ENCODE measurements at places on chromosomes 3 and 15.

GRCh38 chr3:100982710-100983109 lies 10.5 kb downstream of the ABI3BP start:
- DNase-seq, result no peak

- peak; percentile 79 for DNase-seq
Observed at GRCh38 chr3:172511783-172512762, 11.2 kb downstream of the TNFSF10 start.

GRCh38 chr3:141311170-141311495 lies 57.2 kb upstream of the ZBTB38 start:
- no peak for DNase-seq

DNA sequence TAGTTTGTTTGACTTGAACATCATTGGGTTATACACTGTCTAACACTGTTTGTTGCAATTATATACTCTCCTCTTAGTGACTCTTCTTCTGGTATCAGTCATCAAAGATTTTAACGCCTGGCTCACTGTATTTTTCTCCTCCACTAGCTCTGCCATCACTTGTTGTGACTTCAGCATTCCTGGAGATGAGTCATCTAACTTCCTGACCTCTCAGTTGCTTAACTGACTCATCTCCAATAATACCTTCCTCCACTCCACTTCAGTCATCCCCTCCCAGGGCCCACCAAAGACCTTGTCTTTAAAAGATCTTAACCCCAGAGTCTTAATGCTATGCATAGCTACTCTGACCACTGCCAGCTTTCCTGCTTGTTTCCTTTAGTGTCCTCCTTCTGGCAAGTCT lies 28.6 kb upstream of the CLSTN2 start:
- no peak for DNase-seq

DNA sequence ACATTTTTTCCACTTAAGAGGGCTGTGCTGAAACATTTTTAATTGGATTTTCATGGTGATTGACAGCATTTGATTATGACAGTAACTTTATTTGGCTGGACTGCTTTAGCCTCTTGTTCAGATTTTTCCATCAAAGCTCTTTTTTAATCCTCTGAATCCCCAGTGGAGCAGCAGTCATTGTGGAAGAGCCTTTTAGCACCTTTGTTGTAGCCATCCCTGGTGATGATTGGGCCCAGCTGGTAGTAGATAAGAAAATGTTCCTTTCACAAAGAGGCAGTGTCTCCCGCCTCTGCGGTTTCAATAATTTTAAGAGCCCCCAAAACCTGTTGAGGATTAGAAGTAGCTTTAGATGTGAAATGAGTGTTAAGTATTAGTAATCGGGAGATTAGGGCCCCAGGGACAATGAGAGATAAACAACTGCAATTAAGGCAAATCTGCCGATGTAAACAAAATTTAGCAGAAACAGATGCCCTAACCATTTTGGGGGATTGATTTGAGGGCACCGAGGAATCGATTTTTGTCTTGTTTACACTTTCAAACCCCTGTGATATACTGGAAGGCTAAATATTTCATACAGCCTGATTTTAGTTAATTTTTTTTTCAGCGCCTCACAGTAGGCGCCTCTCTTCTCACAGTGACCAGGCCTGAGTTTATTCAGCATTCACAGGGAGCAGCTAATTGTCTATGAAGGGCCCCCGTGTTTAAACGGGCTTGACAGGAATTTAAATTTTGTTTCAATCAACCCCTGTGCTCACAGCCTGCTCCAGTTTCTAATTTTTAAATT lies 43.2 kb upstream of the SKOR1 start:
- DNase-seq, result no peak

- DNase-seq, result no peak
Observed at GRCh38 chr3:23608650-23609049, 197.1 kb upstream of the UBE2E1 start.

DNA sequence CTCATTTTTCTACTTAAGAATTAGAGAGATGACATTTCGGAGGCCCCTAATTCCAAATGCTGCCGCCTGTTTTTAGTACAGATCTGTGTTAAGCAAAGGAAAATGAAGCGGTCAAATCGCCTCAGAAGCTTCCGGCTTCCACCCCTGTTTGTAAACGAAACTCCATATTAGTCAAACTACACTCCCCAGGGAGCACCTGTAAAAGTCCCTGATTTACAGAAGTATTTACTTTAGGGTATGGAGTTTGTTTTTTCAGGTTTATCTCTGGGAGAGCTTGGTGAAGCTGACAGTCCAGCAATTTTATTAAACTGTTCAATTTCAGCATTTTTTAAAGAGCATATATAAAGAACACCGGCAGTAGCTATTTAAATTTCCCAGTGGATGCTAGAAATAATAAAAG lies 319.8 kb downstream of the FHIT start:
- DNase-seq, result no peak

GRCh38 chr15:36682101-36682500 lies 102.7 kb downstream of the CDIN1 start:
- DNase-seq, result no peak

DNA sequence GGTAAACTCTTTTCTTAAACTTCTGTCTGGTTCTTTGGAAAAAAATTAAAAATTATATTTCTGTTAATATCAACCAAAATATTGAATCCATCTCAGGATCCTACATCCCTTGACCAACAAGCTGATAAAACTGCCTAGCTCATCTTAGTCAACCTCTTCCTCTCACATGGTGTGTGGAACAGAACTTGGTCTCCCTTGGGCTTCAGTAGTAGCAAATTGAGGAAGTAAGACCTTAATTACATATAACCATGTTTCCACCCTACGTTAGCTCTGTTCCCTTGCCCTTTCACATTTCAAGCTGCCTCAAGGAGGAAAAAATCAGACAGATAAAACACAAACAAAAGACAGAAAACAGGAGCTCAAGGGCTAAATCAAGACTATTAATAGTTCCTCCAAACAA lies 116.4 kb downstream of the GREM1 start:
- DNase-seq, result no peak

GRCh38 chr3:9748031-9748430 lies 1.7 kb upstream of the OGG1 start:
- no peak for DNase-seq

DNA sequence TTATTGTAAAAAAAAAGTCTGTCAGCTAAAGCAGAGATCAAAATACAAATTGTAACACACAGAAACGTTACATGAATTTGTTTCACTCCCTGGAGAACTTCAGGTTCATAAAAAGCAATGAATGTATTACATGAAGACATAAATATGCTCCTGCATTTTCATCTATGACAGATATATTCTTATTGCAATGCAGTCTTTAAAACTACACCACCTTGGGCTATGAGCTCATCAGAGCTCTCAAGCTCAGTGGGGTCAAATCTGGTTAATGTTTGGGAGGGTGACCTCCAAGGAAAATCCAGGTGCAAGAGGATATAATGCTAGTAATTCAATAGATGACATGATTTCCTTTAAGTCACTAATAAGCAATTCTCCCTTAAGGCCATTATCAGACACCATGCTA lies 606.8 kb downstream of the EPHA3 start:
- DNase-seq, result no peak

GRCh38 chr3:17088602-17089313 lies 204.0 kb downstream of the PLCL2 start:
- DNase-seq, result peak; percentile 21

DNA sequence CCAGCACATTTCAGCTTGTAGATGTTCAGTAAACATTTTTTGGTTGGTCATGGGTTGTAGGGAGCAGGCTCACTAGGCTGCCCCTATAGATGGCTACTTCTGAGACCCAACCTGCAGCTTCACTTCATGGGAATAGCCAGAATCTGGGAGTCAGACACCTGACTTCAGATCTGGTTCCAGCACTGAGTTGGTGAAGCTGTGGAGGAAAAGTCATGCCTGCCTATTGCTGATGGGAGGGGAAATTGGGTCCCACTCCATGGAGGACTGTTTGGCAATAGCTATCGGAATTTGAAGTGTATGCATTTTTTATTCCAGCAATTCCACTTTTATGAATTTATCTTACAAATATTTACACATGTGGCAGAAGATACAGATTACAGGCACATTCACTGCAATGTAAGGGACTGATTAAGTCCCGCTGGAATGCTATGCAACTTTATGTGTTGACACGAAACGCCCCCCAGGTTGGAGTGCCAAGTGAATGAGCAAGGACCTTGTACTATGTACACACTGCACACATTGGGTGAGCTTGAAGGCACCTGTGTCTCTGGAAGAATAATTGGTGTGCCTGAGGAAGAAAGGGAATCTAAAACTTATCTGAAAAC lies 7.8 kb upstream of the CCR1 start:
- DNase-seq, result no peak

DNA sequence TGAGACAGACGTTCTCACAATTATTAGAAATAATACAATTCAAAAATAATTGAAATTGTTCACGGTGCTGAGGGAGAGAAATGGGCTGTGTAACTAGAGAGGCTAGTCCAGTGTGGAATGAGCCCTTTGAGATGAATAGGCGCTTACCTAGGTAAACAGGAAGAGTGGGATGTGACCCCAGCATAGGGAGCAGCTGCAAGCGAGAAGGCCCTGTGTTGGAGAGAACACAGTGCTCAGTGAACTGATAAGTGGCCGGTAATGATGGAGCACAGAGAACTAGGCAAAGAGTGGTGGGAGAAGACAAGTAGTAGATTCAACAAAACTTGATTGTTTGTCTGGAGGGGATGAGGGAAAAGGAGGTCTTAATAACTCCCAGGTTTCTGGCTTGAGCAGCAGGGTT lies 103.9 kb downstream of the HCN4 start:
- no peak for DNase-seq

DNA sequence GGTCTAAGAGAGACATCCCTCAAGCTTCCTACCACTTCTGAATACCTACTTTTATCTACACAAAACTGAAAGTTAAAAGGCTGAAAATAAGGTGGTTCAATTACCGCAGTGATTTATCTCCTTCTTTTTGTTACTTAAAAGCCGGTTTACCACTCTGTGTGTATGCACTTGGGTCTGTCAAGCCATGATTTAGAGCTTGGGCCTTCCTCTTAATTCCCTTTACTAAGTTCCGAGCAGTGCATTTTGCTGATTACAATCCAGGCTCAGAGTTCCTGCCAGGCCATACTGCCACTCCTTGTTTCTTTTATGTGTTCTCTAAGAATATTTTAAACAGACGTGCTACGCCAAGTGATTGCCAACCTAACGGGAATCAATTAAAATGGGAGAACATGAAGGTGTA lies 16.5 kb downstream of the KCTD6 start:
- no peak for DNase-seq

- DNase-seq, result no peak
Observed at GRCh38 chr3:196793246-196793645, 53.6 kb downstream of the PAK2 start.

DNA sequence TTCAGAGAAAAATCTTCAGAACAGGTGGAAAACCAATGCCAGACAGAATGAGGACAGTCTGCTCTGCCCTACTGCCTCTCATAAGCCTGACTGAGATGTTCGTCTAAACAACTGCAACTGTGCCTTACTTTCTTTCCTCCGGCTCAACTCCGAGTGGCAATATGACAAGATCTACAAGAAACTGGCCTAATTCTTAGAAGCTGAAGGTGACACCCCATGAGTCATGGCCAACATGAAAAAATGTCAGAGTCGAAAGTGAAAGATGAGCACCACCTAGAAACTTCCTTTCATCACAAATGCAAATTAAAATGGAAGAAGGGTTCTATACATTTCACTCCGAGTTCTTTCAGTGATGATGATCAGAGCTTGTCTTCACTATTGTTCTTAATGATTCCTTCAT lies 12.9 kb downstream of the PCYT1A start:
- DNase-seq, result peak; percentile 70

DNA sequence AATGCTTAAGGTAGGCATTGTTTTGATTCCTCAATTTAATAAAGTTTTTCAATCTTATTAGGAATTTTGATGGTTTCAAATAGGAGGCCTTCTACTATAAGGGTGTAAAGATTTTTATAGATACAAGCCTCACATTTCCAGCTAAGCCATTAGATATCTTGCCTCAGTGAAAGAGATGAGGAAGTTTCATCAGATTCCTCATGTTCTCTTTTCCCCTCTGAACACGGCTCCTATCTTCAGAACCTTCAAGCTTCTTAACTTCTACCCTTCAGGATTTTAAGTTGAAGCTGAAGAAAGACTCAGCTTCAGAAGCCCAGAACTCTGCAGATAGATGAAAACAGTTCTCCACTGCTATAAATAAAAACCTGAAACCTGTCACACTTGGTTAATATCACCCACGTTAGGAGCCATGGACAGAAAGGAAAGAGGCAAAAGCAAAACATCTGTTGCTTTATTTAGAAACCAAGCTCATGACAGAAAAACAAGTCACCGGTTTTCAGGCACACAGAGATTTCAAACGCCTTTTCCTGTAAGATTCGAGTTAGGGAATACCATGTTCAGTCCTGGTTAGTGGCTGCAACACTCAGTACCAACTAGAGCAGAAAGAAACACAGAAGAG lies 82.2 kb upstream of the GOLGA8B start:
- DNase-seq, result no peak

DNA sequence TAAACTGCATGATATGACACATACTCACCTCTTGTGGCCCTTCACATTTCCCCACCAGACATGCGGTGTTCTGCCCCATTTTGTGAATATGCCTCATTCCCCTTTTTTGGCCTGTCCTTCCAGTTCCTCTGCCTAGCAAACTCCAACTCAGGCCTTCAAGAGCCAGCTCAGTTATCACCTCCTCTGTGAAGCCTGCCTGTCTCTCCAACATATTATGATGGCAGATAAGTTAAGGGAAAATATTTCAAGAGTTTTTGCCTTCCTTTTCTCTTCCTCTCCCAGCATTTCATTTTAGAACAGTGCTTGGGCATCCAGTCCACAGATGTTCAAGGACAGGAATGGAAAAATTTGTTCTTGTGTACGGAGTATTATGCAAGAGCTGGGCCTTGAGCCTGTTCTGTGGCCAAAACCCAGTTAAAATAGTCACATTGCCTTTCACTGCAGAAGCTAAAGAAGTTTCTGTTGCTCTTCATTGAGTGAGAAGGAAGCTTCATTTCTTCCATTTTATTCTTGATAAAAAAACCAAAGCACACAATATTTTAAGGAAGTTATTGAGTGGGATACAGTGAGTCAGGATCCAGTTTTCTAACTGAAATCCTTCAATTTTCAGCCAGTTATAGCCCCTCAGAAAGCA lies 192.0 kb downstream of the GHSR start:
- DNase-seq, result no peak

- no peak for DNase-seq
Observed at GRCh38 chr15:80931721-80932512, 57.7 kb downstream of the MESD start.

DNA sequence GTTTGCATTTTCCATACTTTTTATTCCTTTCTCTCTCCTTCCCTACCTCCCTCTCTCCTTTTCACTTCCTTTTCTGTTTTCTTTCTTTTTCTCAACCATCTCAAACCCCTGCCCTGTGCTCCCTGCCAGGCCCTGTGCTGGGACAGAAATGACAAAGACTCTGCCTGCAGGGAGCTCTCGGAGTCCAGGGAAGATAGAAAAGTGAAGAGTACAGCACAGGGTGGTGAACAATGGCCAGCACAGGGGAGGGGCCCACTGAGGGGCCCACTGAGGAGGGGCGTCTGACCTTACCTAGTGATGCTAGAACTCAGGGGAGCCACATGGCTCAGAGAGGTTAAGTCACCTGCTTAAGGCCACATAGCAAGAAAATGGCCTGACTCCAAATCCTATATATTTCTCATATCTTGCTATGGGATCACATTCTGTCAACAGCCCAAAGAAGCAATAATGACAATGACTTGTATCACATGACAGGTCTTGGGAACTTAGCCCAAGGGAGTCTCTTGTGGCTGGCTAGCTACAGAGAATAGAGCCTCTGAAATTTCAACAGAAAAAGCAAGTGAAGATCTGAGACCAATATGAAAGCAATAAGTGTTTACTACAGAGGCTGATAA lies 44.3 kb upstream of the ATP2B2 start:
- DNase-seq, result no peak
